Activated effector memory CD4-positive, alpha-beta T cell treated with anti-CD3 and anti-CD28 coated beads, Interleukin-2, amount 50 U/mL, for 16 hours (primary cell): ENCODE measurements at places on chromosomes 2 and 18.

DNA sequence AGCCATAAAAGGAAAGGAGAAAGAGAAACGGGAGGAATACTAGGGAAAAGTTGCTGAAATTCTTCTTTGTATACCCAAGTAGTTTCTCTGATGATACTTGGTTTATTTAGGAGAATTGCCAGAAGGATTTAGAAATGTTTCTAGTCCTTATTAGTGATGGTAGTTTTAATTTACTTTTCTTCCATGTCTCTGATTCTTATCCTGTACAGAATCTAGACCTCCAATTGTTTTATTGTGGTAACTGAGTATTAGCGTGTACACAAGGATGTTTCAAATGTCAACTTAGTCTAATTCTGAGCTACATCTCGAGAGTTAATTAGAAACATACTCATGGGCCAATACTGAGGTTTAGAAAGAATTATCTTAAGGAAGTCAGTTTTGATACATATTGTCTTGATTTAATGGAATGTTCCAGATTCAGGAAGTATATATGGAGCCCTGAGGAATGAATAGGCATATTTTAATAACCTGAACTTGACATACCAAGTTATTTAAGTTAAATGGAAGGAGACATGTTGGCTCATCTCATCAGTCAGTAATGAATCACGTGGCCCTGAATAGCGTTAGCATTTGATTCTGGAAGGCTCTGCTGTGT is 219.6 kb downstream of the LTBP1 start:
- no peak for DNase-seq

GRCh38 chr2:192162392-192163042 is 32.2 kb downstream of the TMEFF2 start:
- peak; percentile 81 for DNase-seq

GRCh38 chr18:22977847-22978701 is 44.9 kb downstream of the RBBP8 start:
- no peak for DNase-seq

DNA sequence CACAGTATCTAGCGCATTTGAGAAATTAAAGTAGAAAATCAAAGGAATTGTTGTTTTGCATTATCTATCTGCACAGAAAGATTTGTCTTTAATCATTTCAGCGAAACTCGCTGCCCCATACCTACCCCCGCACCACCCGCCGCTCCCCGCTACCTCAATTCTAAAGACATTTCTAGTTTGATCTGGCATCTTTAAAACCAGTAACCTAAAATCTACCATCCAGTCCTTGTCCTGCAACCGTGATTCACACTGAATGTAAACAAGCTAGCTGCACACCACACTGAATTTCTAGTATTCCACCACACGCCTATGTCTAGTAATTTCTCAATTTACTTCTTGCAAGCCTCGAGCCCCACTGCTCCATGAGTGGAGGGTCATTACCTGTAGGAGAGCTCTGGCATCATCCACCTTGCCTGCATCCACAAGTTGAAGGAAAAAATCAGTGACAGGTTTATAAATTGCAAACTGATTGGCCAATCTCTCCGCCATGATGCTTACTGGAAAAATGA is 60.1 kb downstream of the ABCG8 start:
- no peak for DNase-seq

DNA sequence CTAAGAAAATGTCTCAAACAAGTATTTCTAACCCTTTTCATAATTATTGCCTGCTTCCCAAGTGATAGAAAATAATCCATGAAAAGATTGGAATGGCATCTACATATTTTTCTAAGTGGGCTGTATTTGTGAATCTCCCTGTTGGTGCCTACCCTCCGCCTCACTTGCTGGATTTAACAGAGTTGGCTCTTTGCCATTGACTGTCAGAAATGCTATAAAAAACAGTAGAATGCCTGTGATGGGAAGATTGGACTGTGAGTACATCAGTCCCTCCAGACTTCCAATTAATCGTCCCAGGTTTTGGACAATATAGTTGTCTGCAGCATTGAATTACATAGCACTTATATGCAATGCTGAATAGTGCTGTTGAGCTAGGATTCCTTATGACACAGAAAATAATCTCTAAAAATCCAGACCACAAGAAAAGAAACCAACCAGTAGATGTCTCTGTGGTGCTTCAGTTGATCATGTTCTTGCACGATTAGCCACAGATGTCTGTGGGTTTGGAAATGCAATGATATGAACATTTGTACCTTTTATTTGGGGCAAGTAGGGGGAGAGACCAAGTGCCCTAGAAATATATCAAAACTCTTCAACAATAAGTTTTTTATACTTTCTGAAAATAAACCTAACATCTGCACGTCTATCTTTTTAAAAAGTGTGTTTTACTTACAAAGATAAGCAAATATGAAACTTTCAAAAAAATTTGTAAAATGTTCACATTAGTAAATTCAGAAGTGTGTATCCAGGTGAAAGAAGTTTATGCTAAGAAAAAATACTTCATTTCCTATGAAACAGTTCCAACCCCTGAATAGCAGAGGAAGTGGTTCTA is 88.5 kb downstream of the DYNAP start:
- no peak for DNase-seq

- DNase-seq = no peak
Measured at GRCh38 chr18:62631173-62631572, 84.2 kb upstream of the PHLPP1 start.

- no peak for DNase-seq
Measured at GRCh38 chr18:27794181-27794926, 382.6 kb downstream of the CDH2 start.

DNA sequence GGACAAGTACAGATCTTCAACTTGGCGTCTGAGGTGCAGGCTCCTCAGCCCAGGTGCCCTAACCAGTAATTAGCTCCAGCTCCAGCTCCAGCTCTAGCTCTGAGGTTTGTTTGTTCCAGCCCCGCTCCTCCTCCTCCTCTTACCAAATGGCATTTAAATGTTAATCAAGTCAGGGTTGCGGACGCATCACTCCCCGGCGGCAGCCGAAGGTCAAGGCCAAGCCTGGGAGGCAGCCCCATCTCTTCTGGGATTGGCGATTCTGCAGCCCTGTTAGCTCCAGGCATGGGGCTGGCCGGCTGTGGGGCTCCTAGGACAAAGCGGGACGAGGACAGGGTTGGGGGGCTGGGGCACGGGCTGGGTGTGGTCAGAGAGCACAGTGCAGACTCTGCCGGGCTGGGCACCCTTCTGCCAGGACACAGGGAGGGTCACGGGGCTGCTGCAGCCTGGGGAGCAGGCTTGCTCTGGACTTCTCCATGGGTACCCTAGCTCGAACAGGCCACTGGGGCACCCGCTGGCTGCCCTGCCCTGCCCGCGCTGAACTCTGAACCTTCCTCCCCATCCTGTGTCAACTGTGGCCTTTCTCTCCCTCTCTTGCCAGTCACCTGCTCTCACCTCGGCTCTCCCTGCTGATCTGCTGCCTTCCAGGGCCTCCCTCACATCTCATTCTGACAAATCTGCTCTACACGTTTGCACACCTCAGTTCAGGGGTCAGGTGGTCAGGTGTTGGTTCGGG is 203.3 kb downstream of the CELF4 start:
- DNase-seq = no peak

DNA sequence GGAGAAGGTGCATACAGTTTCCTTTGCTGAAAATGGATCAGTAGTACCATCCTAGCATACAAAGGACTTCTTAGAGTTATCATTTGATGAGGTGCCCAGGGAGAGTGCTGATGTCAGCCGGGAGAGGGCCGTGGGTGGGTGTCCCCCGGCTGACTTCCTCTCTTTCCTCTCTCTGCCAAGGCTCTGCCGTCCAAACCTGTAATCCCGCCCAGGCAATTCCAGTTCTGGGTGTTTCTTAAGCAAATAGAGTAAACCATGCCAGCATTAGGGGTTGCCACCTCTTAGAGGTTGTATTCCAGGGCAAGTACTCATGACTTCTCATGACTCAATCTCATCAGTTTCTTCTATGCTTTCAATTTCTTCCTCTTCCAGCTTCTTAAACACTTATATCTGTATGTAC is 117.2 kb downstream of the GATA6 start:
- no peak for DNase-seq

- DNase-seq = no peak
Measured at GRCh38 chr2:535222-535621, 142.0 kb downstream of the TMEM18 start.

DNA sequence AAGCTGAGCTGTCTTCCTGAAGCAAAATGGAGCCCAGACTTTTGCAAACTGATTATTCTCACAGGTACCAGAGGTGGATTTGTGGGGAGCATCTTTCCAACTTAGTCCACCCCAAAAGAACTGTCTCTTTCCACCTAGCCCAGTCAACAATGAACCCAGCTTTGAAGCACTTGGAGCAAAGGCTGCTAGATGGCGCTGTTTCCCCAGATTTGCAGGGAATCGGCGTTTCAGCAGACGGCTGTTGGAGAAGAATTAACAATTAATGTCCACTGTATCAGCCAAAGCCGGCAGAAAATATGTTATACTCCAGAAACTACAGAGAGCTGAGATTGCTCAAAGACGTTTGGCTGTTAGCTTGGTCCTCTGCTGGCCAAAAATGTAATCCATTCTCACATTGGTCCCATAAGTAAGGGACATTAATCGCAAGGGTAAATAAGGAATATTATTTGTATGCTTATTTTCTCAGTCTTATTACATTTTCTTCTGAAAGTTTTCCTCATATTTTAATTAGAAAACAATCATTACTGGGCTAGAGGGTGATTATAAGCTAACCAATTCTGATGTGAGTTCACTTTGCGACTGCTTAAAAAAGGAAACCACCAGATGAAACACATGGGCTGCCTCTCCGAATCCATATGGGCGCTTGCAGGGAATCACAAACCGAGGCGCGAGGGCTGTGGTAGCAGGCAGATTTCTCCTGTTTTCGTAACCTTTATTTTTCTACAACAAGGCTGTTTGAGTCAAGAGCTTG is 423.8 kb upstream of the MEX3C start:
- DNase-seq = no peak

DNA sequence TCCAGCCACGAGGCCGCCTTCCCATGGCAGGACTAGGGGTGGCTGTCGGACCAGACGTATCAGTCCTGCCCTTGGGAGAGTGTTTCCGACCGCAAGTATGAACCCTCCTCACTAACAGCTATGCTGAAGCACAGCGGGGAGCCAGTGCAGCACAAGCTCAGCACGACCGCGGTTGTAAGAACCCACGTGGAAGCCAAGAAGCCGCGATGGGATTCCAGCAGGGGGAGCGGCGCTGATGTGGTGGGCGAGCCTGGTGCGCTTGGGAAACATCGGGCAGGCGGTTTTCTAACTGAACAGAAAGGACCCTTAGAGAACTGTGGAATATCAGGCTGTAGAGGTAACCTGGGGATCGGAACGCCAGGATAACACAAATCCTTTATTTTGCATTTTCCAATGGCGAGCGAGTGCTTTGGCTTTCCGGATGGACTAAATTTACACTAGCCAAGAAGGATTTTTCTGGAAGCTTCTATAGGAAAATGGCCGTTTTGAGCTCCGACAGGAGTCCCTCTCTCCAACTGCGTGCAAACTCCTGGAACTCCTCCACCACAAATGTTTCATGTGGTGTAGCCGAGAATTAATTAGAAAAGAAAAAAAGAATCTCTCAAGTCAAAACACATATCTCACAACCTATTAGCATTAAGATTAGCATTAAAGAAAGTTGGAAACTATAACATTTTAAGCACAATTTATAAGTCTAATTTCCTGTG is 132.0 kb upstream of the MYCN start:
- no peak for DNase-seq

DNA sequence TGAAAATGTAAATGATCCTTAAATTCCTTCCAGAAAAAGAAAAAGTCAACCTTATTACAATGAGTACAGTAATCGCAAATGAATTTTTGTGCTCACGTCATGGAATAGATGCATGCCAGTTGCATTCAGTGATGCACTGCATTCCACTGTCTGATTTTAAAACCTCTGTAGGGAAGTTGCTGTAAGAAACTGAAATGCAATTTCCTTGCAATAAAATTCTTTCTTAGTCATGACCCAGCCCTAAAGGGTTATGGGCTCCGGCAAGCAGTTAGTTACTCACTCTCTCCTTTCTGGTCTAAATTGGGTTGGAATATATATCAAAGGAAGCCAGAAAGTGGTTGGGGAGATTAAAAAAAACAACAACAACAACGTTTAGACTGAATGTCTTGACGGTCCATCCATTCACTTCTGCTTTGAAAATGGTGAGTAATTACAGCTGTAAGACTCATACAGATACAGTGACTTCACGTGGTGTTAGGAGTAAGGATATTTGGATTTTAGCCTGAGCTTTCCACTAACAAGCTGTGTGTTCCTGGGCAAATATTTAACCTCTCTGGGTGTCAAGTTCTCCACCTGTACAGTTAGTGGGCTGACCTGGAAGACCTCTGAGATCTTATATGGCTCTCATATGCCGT is 8.6 kb upstream of the RND3 start:
- no peak for DNase-seq

- no peak for DNase-seq
Measured at GRCh38 chr2:70558195-70558808, 4.7 kb upstream of the TGFA start.

DNA sequence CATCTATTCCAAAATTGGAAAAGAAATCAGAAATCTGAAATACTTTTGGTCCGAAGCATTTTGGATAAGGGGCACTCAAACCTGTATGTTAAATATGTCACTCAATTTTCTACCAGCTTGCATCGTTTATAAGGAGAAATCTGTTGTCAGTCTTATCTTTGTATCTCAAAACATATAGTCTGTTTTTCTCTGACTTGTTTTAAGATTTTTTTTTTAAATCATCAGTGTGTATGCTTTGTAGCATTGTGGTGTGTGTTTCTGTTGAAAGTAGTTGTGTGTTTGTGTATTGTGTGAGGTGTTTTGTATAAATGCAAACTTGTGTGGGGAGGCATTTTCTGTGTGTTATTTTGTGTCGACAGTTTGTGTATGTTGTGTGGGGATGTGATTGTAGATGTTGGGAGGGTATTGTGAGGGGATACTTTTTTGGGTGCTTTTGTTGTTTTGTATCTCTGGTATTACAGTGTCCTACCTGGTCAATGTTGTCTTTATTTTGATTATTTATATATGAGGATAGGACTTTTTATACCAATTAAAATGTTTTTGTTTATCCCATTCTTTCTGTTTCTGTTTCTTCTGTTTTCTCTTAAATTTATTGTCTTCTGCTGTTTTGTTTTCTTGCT is 30.9 kb downstream of the SMCHD1 start:
- DNase-seq = no peak

GRCh38 chr2:222360146-222360545 is 61.3 kb upstream of the PAX3 start:
- no peak for DNase-seq

- DNase-seq = no peak
Measured at GRCh38 chr2:37215250-37215649, 16.1 kb downstream of the CEBPZ start.

DNA sequence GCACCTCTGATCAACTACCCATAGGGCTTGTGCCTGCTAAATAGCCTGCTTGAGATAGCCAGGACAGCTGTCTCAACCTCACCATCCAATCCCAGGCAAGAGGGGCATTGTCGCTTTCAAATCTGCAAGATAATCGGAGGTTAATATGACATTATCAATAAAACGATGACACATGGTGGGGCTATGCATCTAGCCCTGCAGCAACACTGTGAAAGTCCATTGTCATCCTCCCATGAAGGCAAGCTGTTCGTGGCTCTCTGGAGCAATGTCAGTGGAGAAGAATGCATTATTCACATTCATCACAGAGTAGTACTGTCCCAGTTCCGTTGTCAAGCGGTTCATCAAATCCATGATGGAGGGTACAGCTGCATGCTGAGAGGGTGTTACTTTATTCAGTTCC is 18.9 kb upstream of the KLHL23 start:
- no peak for DNase-seq
